Chondrocyte (in vitro differentiated cells): ENCODE measurements at places on chromosomes 6 and 20. TPM values are rescaled to one million over a fixed set of nuclear protein-coding genes. Genes with fewer than 3 reads are reported as not detected.

GRCh38 chr6:150865043-150865405 is 478 bp upstream of the MTHFD1L start:
- no peak for DNase-seq

DNA sequence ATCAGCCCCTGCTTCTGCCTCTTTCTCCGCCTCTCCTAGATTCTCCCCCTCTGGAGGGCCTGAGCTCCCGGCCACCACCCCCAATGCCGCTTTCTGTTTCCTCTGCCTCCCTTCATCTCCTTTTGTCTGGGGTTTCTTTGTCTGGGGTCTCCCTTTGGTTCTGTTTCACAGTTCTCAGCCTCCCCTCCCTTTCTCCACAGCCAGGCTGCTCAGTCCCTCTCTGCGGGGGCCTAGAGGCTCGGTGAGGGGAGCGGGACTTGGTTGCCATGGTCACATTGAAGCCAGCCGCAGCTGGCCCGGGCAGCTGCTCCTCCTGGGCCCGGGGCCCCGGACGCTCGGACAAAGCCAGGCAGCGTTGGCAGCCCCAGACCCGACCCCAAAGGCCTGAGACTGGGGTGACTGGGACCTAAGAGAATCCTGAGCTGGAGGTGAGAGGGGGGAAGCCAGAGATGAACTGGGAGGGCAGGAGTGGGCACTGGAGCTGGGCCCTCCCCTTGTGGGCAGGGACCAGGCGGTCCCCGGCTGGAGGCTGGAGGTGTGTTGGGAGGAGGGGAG is 3.5 kb upstream of the DDR1 start:
- no peak for DNase-seq

DNA sequence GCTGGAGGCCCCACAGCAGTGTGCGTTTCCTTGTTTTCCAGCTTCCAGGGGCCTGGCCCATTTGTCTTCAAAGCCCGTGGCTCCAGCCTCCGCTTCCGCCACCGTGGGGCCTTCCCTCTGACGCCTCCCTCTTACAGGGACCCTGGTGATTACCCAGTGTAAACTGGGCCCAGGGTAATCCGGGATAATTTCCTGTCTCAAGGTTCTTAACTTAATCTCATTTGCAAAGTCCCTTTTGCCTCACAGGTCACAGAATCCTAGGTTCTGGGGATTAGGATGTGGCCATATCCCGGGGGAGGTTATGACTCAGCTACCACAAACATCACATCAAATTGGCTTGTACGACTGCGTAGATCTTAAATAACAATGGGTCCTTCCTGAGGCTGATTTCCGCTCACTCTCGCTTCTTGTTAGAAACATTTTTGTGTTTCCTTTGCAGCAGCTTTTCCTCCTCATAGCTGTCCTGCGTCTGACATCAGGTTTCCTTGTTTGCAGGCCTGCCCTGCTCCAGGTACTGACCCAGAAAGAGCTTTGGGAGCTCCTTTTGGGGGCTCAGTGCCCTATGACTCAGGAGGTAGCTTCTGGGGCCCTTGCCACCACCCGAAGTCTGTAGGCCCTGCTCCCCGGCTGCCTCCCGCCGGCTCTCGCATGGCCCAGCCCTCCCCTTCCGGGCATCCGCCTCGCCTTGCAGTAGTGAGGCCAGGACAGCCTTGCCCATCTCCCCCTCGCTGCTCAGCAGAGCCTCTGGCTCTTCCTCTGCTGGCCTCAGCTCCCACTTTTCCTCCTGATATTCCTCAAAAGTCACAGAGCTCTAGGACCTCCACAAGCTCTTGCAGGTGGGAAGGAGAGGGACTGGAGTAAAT is 100.5 kb downstream of the ERMARD start:
- DNase-seq: no peak

GRCh38 chr20:4130404-4131189 is 115.2 kb upstream of the RNF24 start:
- DNase-seq: no peak

- DNase-seq: no peak
Observed at GRCh38 chr6:53984163-53984562, 127.1 kb upstream of the MLIP start.

- no peak for DNase-seq
Observed at GRCh38 chr6:149380523-149380922, 19.5 kb upstream of the SUMO4 start.

- no peak for DNase-seq
Observed at GRCh38 chr20:8433291-8433690, 301.2 kb downstream of the PLCB1 start.

DNA sequence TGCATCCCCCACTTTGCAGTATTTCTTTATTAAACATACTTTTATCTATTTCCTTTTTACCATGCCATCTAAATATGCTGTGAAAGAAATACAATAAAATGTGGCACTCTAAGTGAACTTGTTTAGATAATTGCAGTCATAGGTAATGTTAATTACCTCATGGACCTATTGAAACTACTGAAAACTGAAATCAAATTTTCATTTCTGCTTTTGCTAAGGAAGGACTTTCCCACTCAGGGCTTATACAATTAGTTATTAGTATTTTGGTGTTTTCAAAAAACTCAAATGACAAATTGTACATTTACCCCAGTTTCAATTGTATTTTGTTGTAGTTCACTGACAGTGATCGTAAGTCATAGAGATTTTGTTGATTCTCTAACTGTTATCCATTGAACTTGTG is 88.4 kb downstream of the ID4 start:
- DNase-seq: no peak

DNA sequence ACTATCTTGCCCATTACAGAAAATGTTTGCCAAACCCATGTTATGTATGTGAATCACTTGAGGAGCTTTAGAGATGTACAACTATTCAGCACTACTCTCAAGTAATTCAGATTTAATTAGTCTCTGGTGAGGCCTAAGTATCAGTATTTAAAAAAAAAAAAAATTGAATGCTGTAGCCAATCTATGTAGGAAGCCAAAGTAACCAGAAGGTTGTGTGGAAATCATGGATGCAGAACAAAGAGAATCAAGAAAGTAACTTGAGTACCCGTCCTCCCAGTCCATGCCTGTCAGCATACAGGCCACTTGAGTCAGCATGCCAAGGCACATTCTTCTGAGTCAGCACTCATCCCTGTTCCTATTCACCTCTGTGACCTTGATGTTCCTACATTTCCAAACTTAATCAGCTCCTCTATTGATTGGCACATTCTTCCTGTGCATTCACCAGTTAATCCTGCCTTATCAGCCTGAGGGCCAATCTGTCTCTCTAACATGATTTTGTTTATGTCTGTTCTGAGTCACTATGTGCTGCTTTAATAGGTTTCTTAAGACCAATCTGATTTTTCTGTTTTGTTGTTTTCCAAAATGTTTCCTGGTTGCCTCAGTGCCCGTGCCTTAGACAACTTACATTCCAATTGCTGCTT is 165.6 kb downstream of the KCNQ5 start:
- DNase-seq: no peak

DNA sequence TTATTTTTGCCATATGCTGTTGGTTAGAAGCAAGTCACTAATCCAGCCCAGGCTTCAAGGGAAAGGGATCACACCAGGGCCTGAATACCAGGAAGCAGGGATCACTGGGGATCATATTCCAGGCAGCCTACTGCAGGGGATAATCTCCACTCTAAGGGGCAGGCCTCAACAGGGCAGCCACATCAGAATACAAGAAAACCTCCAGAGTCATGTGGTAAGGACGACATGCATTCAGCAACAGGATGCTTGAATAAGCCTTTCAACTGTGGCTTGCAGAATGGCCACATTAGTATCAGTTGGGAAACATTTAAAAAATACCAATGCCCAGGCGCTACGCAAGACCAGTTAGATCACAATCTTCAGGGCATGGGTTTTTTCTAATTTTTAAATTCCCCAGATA is 109.1 kb downstream of the LY86 start:
- no peak for DNase-seq

DNA sequence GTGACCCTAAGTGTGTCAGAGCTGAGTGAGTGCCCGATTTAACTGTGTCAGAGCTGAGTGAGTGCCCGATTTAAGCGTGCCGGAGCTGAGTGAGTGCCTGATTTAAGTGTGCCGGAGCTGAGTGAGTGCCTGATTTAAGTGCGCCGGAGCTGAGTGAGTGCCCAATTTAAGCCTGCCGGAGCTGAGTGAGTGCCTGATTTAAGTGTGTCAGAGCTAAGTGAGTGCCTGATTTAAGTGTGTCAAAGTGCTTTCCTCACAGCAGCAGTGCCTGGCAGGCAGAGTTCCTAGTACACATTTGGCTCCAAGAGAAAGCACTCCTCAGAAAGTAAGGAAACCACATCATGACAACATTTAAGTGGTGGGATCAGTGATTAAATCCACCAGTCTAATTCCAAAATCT is 13.2 kb downstream of the SERAC1 start:
- DNase-seq: no peak

Gene CALHM5
- 9.7 to 10.8 TPM (median 10.4 TPM) in 3 replicates for total RNA-seq

Gene MYO6
- total RNA-seq: 32.5 to 56.0 TPM (median 34.4 TPM) in 3 replicates

Gene SOBP
- 6.6 to 9.8 TPM (median 6.7 TPM) in 3 replicates for total RNA-seq

Gene KCNG1
- total RNA-seq: 2.9 to 14.6 TPM (median 13.0 TPM) in 3 replicates

Gene HLA-DQA1
- total RNA-seq: not detected in 3 replicates
